ENCODE measurements at places on chromosomes 6 and 20.

GRCh38 chr6:107493158-107494057, 3.5 kb downstream of the SOBP start:
- no peak for DNase-seq

GRCh38 chr6:134764741-134765140, 185.2 kb downstream of the ALDH8A1 start:
- DNase-seq: no peak

GRCh38 chr6:130761286-130761685, 65.9 kb upstream of the SMLR1 start:
- no peak for DNase-seq

- no peak for DNase-seq
Observed at GRCh38 chr6:119442776-119443184, 93.2 kb upstream of the MAN1A1 start.

DNA sequence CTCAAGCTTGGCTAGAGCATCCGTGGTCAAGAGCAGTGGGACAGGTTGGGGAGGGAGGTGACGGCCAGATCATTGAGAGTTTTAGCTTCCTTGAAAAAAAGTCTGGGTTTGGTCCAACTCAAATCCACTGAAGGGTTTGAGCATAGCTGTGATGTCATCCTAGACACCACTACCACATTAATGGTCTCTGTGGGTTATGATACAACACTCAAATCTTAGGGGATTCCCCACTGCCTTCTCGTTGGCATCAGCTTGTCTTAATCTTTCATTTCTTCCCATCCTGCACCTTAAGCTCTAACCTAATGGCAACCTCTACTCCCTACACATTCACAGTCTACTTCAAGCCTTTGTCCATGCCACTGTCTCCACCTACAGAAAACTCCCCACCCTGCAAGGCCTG, 77.3 kb downstream of the BMP6 start:
- DNase-seq: no peak

- no peak for DNase-seq
Observed at GRCh38 chr6:11824986-11825385, 46.4 kb upstream of the ADTRP start.

DNA sequence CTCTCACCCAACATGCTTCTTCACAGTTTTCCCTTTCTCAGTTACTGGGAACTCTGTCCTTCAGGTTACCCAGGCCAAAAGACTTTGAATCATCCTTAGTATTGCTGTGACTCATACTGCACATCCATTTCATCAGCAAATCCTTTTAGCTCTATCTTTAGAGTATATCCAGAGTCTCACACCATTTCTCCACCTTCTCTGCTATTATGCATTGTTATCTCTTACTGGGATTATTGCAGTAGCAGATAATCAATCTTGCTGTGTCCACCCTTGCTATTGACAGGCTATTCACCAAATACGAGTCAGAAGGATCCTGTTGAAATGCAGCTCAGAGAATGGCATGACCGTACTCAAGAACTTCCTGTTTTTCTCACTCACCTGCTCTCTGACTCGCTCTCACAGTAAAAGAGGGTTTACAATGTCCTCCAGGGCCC, 57.3 kb downstream of the BCKDHB start:
- no peak for DNase-seq

DNA sequence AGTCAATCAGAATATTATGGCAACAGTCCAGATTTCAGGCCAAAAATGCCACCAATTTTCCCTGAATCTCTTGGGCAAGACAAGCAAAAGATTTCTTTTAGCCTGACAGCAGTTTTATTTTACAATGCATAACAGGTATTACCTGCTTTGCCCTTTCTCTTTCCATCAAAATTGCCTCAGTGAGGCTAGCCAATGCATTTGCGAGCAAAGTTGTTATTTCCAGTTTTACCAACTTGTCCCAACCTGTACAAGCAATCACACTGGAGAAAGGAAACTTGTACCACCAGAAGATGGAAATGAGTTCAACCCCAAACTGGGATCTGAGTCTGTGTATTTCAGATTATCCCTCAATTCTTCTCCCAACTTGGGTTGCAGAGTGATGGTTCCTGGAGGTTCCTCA, 279.9 kb upstream of the CDYL start:
- no peak for DNase-seq

DNA sequence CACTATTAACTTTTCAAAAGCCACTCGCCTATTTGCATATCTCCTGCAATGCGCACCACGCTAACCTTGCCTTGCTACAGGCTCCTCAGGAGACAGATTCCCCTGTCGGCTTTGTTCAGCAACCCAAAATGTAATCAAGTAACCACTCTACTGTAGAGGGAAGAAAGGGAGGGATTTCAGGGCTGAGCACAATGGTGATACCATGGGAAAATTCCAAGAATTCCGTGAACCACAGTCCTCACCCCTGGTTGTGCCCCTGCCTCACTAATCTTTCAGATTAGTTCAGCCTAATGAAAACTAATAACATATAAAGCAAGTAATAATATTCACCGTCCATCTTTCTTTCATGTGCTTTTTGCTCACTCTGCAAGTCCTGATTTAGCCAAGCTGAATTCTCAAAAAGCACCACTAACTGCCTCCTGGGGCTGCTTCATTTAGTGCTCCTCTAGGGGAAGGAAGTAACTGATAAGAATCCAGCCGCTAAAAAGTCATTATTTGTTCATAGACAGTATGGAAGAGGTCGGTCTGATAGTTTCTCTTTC, 6.6 kb downstream of the CITED2 start:
- no peak for DNase-seq

- DNase-seq: no peak
Observed at GRCh38 chr20:1833728-1834726, 61.2 kb upstream of the SIRPA start.

DNA sequence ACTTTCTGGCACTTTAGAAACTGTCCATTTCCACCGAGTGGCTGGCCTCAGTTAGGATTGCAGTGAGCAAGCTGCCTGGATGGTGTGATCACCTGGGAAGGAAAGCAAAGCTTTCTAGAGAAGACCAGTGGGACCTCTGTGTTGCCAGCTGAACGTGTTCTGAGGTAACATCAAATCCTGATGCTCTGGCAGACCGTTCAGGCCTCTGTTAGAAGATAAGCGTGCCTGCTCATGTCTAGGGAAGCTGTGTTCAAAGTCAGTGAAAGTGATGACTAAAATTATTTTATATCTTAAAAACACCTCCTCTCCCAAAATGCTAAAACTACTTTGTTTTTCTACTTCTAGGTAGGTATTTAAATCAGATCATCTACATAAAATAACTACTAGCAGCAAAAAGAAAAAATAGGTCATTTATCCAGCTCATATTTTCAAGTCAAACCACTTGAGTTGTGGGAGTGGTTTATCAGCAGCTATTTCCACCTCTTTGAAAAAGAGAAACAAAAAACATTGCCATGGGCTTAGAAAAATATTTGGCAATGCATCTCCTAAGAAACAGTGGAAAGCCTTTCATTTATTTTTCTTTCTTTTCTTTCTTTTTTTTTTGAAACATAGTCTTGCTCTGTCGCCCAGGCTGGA, 54.8 kb downstream of the CEP43 start:
- no peak for DNase-seq

DNA sequence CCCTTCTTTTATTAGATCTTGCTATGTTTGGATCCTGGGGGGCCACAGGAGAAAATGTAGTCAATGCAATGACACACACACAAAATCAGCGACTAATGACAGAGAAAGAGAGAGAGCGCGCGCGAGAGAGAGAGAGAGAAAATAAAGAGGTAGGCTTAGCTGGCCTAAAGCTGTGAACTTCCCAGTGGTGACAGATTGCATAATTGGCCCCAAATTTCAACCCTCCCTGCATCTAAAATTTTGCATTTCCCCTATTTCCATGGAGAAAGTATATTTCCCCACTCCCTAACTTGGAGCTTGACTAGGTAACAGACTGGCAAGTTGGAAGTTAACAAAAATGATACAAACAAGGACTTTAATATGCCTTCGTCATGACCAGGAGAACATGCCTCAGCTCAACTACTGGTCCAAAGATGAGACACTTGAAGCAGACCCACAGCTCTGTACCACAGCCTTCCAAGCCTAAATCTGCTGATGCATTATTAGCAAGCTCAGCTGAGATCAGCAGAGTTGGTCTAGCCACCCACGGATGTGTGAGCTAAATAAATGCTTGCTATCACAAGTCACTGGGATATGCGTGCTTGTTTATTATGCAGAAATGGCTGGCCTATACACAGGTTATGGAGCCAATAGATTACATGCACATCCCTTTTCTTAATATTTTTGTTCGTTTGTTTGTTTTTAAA, 118.1 kb upstream of the PRDM1 start:
- no peak for DNase-seq

DNA sequence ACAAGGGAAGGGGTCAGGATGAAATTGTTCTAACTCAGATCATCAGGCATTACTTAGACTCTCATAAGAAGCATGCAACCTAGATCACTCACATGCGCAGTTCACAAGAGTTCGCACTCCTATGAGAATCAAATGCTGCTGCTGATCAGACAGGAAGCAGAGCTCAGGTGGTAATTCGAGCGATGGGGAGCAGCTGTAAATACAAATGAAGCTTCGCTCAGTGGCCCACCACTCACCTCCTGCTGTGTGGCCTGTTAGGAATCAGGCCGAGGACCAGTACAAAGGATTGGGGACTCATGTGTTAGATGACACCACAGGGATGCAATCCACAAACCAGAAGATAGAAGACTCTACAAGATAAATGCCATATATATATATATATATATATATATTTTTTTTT, 31.5 kb upstream of the TOP1 start:
- no peak for DNase-seq

- DNase-seq: no peak
Observed at GRCh38 chr20:20207291-20207690, 155.0 kb downstream of the CFAP61 start.

DNA sequence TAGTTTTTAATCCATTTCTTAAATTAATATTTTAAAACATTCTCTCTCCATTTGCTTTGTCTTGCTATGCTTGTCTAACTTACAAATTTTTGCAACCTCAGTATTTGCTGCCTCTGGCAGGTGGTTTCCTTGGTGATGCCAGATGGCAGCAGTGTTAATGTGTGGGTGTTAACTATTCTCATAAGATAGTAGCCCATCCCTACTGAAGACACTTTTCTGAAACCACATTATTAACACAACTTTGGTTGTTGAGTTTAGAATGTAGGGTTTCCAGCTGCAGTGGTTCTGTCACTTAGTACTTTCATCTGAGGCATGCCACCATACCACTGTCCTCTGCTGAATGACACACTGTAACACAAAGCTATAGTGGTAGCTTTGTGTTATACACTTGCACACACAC, 75.1 kb downstream of the MYO6 start:
- DNase-seq: no peak

DNA sequence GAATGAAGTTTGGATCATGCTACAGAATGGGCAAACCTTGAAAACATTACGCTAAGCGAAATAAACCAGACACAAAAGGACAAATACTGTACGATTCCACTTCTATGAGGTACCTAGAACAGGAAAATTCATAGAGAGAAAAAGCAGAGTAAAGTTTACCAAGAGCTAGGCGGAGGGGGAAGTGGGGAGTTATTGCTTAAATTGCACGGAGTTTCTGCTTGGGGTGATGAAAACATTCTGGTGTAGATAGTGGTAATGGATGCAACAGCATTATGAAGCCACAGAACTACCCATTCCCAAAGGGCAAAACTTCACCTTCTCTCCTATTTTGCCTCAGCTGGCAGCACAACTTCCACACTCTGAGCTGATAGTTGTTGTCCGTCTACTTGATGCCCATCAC, 6.4 kb upstream of the PDYN start:
- DNase-seq: no peak

DNA sequence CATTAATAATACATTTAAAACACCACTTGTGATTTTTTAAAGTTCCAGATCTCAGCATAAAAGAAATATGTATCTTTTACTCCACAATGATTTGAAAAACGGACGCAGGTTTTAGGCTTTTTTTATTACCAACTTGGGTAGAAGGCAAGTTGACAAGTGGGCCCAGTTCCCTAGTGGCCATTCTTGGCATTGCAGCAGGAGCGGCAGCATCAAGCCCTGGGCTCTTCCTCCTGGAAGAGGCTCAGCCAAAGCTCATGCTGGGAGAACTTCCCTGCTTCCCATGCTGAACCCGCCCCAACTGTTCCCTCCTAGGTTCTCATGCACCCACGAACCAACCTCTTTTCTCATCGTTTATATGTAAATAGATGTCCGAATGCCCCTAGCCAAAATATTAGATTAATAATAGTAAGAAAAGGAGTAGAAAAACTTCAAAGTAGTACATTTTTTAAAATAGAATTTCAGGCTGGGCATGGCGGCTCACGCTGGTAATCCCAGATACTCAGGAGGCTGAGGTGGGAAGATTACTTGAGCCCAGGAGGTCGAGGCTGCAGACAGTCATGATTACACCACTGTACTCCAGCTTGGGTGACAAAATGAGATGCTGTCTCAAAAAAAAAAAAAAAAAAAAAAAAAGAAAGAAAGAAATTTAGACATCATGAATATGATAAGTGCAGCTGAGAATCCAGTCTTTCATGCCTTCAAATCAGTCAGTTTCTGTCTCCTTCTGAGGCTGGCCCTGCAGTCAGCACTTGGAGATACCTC, 18.2 kb upstream of the MYB start:
- no peak for DNase-seq

- no peak for DNase-seq
Observed at GRCh38 chr6:5499644-5500306, 238.5 kb downstream of the FARS2 start.

GRCh38 chr6:168956141-168956838, 297.4 kb downstream of the THBS2 start:
- DNase-seq: no peak

DNA sequence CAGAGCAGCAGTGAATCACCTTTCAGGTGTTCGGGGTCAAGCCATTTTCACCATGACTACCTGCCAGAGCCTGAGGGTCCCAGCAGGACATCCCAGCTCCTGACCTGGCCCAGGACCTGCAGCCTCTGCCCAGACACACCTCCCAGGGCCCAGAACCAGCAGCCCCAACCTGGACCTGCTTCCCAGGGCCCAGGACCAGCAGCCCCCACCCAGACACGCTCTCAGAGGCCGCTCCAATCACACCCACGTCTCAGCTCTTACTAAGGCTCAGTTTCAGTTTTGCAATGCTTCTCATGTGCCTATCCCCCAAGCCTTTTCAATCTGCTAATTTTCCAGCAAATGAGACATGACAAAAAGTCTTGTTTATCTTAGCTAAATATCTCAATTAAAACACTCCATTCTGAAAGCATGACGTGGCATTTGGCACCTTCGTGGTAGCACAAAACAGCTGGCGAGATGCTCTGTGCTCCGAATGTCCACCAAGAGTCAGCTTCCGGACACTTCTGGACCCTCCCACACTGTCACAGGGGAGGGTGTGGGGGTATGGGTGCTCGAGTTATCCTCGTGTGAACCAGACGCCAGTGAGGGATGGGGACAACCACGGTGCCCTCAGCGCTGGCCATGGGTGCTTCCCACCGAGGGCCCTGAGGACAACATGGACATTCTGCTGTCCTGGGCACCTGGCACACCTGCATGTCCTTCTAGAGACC, 253.2 kb downstream of the DLL1 start:
- DNase-seq: no peak

DNA sequence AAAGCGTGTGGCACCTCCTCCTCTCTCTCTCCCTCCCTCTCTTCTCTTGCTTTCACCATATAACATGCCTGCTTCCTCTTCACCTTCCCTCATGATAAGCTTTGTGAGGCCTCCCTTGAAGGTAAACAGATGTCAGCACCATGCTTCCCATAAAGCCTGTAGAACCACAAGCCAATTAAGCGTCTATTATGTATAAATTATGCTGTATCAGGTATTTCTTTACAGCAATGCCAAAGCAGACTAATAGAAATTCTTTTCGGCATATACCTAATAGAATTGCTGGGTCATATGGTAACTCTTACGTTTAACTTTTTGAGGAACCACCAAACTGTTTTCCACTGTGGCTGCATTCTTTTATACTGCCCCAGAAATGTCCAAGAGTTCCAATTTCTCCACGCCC, 75.0 kb downstream of the SYCP2 start:
- no peak for DNase-seq

- DNase-seq: no peak
Observed at GRCh38 chr6:136717716-136717990, 74.6 kb downstream of the MAP3K5 start.
